Right forelimb (tissue), 1 donor: ENCODE measurements at places on chromosomes 5 and 9.

- DNase-seq = no peak
Measured at GRCh38 chr5:133145436-133146170, 93.8 kb downstream of the HSPA4 start.

- no peak for DNase-seq
Measured at GRCh38 chr5:69364414-69364813, 4.9 kb downstream of the AK6 start.

- DNase-seq = no peak
Measured at GRCh38 chr9:137310189-137311052, 8.3 kb upstream of the NRARP start.

GRCh38 chr5:150662731-150663516 is 1.9 kb downstream of the MYOZ3 start:
- peak; percentile 31 for DNase-seq

GRCh38 chr9:130265431-130266235 is at the start of gene HMCN2:
TSS of gene HMCN2 (plus strand) at chr9:130265760. CDS start at chr9:130265879, 119 bp downstream.
- DNase-seq = no peak

GRCh38 chr5:180259260-180259611 is 32.6 kb downstream of the MAPK9 start:
- no peak for DNase-seq

DNA sequence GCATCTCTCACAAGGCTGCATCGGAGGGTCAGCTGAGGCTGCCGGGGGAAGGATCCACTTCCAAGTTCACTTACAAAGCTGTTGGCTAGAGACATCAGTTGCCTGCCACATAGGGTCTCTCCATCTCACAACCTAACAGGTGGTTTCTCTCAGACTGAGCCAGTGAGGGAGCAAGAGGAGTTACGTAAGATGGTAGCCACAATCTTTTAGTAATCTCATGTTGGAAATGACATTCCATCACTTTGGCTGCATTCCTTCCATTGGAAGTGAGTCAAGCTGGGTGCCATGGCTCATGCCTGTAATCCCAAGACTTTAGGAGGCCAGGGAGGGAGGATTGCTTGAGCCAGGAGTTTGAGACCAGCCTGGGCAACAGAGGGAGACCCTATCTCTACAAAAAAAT is 7.4 kb upstream of the GRK6 start:
- no peak for DNase-seq

DNA sequence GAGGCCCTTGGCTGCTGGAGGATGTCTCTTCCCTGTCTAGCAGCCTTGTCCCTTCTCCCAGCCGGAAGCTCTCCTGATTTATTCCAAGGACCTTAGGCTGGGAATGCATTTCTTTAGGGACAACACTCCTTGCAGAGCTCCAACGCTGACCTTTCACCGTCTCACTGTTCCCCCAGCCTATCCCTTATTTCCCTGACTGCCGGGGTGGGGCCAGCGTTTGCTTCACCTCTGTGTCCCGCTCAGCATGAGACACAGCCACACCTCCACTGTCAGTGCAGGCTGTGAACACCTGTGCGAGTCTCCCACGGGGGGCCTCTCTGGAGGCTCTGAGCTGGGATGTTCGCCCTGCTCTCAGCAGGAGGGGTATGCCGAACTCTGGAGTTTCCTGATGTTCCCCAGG is 106.2 kb upstream of the FCN2 start:
- no peak for DNase-seq

- no peak for DNase-seq
Measured at GRCh38 chr9:121801579-121801978, 150.1 kb downstream of the DAB2IP start.

GRCh38 chr5:84821924-84822323 is 437.2 kb upstream of the EDIL3 start:
- DNase-seq = no peak

GRCh38 chr9:106970976-106971457 is 108.1 kb downstream of the ZNF462 start:
- DNase-seq = no peak

GRCh38 chr9:6926436-6926835 is 168.7 kb downstream of the KDM4C start:
- DNase-seq = no peak

GRCh38 chr5:54616518-54617220 is 99.1 kb downstream of the SNX18 start:
- no peak for DNase-seq
